Kidney (tissue), 22 donors: ENCODE measurements at places on chromosomes 7 and 10.
A peak's percentile ranks its signal among the peaks of the same experiment; 100 is the strongest.

- no peak for DNase-seq
Observed at GRCh38 chr10:109065821-109066220, 857.5 kb downstream of the XPNPEP1 start.

DNA sequence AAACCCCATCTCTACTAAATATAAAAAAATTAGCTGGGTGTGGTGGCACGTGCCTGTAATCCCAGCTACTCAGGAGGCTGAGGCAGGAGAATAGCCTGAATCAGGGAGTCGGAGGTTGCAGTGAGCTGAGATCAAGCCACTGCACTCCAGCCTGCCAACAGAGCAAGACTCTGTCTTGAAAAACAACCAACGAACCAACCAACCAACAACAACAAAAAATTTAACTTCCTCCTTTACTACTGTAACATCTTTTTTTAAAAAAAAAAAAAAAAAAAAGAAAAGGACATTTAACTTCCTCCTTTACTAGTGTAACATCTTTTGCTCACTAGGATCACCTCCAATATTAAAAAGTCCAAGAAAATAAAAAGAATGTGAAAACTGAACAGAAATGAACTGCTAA, 92.3 kb upstream of the TMEM168 start:
- DNase-seq = no peak

- DNase-seq = peak; percentile 86
Observed at GRCh38 chr10:75099952-75100763, 11.3 kb upstream of the SAMD8 start.

GRCh38 chr10:132942101-132943057, at the start of gene CFAP46:
Gene CFAP46, minus strand, starts transcription at chr10:132942570. Its CDS starts 86 bp downstream, at chr10:132942484.
- peak; percentile 84 for DNase-seq
